ENCODE measurements at places on chromosomes 7 and 10. TPM values are rescaled to one million over a fixed set of nuclear protein-coding genes. Genes with fewer than 3 reads are reported as not detected.

KCNH2 gene
- 230 TPM for total RNA-seq

- DNase-seq, result no peak
Observed at GRCh38 chr7:48389977-48390376, 218.7 kb downstream of the ABCA13 start.

JAZF1 gene
- 46.4 TPM for total RNA-seq

GRCh38 chr10:47088656-47089354, 177.6 kb downstream of the PTPN20 start:
- no peak for DNase-seq

DNA sequence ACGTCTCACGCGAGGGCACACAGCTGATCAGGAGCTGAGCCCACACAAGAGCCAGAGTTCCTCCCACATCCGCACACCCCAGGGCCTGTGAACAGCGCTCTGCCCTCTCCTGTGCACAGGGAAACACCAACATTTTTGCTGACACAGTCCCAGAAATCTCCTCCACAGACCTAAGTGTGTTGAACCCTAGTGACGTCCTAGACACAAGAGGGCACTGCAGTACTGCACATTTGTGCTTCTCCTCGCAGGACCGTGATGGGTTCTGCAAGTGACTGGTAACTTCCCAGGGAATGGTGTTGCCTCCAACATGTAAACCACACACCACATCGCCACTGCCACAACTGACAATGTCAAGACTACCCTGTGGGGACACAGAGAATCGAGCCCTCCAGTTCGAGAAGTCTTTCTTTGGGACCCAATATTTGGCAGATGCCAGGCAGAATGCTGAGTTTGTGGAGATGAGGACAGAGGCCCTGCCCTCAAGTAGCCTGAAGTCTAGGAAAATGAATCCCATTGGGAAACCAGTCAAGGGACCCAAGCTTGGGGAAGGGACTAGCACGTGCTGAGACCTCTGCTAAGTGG, 170.3 kb downstream of the PAXIP1 start:
- no peak for DNase-seq

SFTPA1 gene
- total RNA-seq, result not detected

DNA sequence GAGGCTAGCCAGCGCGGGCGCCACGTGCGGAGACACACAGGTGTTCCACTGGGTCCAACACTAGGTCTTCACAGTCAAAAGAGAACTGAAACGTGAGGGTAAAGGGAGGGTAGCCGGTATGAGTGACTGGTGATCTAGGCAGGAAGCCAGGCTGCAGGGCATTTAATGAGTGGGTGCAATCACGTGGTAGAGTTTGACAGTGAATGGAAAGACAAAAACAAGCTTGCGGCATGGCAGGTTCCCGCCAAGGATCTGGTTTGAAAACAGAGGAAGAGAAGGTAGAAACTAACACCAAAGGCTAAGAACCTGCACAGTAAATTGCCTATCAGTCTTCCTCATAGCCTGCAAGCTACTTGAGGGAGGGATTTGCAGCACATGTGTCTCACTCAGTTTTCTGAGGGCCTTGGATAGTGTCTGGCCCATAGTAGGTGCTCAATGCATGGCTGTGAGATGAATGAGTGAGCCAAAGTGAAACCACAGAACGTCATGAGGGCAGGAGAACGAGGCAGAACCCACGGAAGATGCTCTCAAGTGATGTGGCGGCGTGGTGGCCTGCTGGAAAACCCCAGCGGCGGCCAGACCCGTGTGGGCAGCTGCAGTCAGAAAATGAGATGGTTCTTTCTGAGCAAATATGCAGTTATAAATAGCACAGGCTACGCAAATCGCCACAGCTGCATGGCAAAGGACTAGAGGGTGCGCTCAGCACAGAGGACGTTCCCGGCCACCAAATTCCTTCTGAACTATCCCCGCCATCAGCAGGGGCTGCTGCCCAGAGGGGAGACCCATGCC, 183.6 kb upstream of the NFE2L3 start:
- DNase-seq, result no peak
